H7 (cell line): ENCODE measurements at places on chromosomes 3 and 15. TPM values are rescaled to one million over a fixed set of nuclear protein-coding genes. Genes with fewer than 3 reads are reported as not detected.

GATM gene
- total RNA-seq: 23.8 and 37.6 TPM in 2 replicates

GRCh38 chr3:45132568-45133211, 13.5 kb downstream of the CDCP1 start:
- no peak for DNase-seq

- no peak for DNase-seq
Observed at GRCh38 chr15:42612367-42612912, 37.0 kb downstream of the STARD9 start.

SLC27A2 gene
- total RNA-seq: 1.1 and 1.6 TPM in 2 replicates

LTK gene
- total RNA-seq: 0.07 and 0.15 TPM in 2 replicates

GRCh38 chr15:91926908-91927270, 73.4 kb downstream of the SLCO3A1 start:
- peak; percentile 48 for DNase-seq

DNA sequence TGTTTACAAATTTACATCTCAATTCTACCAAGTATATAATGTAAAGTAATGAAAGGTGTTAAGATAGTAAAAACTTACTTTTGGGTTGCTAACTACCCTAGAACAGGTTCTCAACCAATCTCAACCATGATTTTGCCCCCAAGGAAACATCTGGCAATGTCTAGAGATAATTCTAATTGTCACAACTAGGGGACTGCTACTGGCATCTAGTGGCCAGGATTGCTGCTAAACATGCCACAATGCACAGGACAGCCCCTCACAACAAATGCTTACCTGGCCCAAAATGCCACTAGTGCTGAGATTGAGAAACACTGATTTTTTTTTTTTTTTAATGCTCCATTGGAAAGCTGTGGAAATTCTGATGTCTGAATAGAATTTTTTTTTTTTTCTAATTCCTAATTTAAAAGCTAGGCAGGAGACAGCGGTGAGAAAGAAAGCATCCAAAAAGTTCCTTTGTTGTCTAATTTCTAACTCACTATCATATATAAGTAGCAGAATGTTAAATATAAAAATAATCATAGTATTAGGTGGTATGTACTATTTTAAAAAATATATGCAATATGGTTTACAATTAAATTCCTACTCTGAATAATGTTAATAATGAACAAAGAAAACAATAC, 81.5 kb downstream of the TJP1 start:
- DNase-seq: no peak

DNA sequence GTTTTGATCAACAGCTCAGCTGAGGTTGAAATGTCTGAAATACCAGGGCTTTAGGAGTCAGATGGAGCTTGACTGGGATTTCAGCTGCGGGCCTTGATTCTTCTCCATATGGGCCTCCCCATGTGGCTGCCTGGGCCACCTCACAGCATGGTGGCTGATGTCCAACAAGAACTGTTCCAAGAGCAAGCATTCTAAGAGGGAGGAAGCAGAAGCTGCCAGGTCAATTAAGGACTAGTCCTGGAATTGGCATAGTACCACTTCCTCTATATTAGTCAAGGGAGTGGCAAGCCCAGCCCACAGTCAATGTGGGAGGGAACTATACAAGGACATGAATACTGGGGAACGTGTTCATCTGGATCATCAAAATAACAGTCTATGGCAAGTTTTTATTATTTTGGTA, 181.7 kb upstream of the ANKRD28 start:
- DNase-seq: no peak

STXBP5L gene
- total RNA-seq: 1.5 and 1.7 TPM in 2 replicates

GRCh38 chr3:174089592-174089991, 692.0 kb downstream of the NLGN1 start:
- no peak for DNase-seq
